ENCODE measurements at places on chromosomes 3 and 15.

DNA sequence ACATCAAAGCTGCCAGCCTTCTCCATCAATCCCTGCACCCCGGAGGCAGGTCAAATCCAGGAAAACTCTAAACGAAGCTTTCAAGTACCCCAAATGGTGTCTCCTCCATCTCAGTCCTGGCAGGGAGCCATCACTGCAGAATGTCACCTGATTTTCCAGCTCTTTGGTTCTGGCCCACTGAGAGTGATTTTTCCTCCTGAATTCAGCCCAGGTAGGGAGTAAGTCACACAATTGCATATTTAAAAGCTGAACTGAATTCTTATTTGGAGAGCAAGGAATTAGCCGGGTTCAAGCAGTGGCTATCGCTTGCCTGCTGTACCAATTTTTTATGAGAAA, 5.3 kb downstream of the RFTN1 start:
- DNase-seq = no peak

- DNase-seq = no peak
Measured at GRCh38 chr15:59255680-59256336, 49.2 kb downstream of the LDHAL6B start.

DNA sequence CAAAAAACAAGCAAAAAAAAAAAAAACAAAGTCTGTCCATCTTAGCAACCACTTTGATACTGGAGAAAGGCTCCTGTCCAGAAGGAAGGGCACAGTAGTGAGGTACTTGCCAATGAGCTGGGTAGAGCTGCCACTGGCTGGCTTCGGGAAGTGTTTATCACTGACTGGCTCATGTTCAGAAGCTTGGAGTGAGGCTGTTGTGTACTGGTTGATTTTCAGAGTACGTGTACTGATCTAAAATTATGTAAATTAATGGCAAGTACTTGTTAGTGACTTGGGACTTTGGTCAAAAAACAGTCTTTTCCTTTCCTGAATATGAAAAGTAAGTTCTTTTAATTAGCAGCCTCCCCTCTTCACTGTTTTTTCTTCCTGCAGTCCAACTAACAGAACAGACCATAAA, 979 bp upstream of the ZNF621 start:
- no peak for DNase-seq

- DNase-seq = no peak
Measured at GRCh38 chr15:88975891-88976290, 62.7 kb upstream of the MFGE8 start.

DNA sequence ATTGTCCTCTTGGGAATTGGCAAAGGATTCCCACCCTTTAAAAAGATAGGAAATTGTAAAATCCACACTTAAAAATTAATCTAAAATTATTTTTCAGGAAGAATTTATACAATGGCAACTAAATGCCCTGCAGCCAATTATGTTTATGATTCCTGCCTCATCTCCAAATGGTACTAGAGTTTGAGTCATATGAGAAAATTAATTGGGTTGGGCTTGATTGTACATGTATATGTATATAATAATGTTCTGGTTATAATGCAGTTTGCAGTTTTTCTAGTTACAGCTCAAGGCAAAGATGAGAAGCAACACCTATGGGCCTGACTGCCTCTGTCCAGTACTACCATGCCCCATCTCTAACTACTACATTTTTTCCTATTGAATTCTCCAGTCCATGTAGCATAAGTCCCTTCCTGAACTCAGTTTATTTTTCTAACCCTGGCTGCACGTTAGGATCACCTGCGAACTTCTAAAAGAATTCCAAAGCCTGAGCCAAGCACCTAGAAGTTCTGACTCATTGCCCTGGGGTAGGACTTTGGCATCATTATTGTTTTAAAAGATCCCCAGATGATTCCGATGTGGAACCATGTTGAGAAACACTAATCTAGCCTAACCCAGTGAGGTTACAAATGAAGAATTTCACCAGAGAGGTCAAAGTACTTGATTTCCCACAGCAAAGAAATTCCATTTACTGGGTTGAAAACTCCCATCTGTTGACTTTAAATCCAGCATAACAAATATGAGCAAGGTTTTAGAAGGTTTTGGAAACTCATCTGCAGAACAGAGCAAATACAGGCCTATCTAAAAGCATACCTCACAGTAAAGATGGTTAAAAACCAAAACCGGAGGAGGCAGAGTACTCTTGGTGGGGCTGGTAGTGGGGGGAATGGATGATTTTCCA, 19.4 kb downstream of the TGFBR2 start:
- no peak for DNase-seq

- DNase-seq = no peak
Measured at GRCh38 chr3:187615630-187616029, 54.6 kb downstream of the SST start.

- no peak for DNase-seq
Measured at GRCh38 chr3:119018690-119019463, 15.8 kb downstream of the IGSF11 start.

DNA sequence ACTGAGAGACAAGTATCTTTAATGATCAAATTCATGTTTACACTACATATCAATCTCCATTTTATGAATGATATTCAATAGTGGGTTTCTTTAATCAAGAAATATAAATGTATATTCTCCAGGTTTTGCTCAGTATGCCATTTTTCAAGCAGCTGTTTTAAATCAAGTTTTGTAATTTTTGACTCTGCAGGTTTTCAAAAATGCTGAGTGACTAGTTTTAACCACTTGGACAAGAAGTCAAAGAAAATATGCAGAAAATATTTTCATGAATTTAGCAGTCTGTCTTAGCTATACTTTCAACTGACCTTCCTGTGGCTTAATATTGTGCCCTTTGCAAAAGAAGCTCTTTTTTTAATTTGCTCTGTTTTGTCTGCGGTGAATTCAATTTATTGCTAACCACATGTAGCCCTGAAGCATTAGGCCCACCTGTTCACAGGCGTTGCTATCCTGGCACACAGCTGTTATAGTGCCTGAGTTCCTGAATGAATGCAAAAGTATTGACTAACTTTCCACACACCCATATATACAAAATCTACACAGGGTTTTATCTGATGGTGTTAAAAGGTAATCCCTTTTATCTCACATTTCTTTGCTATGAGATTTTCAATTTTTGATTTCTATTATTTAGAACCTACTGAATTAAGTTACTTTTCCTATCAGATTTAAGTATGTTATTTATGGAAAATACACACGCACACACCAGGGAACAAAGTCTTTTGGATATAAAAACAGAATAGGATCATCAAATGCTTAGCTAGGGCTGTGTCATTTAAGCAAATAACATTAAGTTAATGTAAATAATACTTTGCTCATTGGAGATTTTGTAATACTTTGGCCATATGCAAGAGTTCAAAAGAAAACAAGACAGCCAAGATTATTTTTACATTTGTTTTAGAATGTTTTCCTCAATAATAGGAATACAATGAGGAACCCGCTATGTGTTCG, 1166.1 kb upstream of the GBE1 start:
- DNase-seq = no peak

GRCh38 chr3:169071003-169071402, 592.5 kb downstream of the MECOM start:
- no peak for DNase-seq

- DNase-seq = no peak
Measured at GRCh38 chr15:73751899-73752805, 999 bp downstream of the INSYN1 start.

GRCh38 chr3:188389711-188390342, 235.9 kb downstream of the LPP start:
- DNase-seq = no peak

GRCh38 chr3:79202471-79203143, 565.2 kb downstream of the ROBO1 start:
- DNase-seq = no peak

DNA sequence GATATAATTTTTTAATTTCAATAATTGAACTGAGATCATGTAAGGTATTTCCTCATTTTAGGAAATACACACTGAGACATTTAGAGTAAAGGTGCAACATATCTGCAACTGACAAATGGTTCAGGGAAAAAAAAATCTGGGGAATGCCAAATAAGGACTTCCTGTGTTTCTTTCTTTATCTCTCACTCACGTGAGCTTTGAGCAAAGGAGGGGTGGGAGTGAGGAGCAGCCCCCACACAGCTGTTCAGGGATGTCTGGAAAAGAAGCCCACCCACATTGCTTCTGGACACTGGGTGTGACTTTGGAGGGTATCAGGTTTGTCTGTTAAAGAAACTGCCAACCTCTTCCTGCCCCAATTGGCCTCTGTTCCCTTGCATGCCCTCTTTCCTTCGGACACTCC, 5.6 kb upstream of the TP63 start:
- no peak for DNase-seq

GRCh38 chr15:94083467-94084052, 147.8 kb upstream of the MCTP2 start:
- DNase-seq = no peak

DNA sequence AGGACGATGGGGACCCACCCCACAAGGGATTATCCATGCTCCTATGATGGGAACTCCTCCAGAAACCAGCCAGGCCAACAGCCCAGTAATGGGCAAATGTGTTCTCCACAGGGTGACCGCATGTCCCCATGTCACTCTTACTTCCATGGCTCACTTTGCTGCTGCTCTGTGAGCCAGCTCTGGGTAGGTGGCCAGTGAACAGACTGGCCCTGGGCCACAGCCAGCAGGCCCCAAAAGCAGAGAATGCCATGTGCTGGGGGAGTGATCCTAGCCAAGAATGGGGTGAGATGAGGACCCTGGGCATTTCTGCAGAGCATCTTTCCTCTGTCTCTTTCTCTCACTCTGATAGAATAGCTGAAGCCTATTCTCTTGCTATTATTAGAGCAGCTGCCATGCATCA, 391.4 kb downstream of the LRTM1 start:
- no peak for DNase-seq

DNA sequence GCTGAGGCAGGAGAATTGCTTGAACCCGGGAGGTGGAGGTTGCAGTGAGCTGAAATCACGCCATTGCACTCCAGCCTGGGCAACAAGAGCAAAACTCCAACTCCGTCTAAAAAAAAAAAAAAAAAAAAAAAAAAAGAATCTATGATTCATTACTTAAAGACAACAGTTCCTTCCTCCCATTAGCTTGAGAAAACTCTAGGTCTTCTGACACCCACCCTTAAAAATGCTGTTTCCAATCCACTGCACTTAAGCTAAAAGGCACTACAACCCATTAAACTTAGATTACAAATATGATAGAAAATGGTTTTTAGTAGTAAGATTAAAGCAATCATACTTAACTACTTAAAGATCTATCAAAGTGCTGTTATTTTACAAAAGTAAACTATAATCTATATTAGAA, 40.0 kb upstream of the BHLHE40 start:
- no peak for DNase-seq

GRCh38 chr3:194285024-194285849, 65.9 kb downstream of the CPN2 start:
- no peak for DNase-seq

- DNase-seq = no peak
Measured at GRCh38 chr3:125163739-125164601, 48.6 kb downstream of the SLC12A8 start.

DNA sequence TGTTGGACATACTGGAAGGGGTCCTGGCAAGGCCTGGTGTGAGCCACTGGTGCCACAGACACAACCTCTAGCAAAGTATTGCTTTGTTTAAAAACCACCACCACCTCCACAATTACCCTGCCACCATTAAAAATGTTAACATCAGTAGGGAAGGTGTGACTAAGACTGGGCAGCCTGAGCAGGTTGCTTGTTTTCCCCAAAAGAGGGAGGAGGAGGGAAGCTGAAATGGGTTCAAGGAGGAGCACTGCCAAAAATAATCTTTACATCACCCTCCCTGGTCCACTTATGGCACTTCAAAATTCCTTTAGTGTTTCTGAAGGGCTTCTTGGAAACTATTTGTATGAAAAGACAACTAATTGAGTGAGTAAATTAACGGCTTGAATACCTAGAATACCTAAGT, 99.8 kb upstream of the FGF7 start:
- no peak for DNase-seq

- no peak for DNase-seq
Measured at GRCh38 chr3:132346841-132347736, 29.9 kb downstream of the ACP3 start.

- no peak for DNase-seq
Measured at GRCh38 chr15:55742498-55742926, 440 bp downstream of the PRTG start.

DNA sequence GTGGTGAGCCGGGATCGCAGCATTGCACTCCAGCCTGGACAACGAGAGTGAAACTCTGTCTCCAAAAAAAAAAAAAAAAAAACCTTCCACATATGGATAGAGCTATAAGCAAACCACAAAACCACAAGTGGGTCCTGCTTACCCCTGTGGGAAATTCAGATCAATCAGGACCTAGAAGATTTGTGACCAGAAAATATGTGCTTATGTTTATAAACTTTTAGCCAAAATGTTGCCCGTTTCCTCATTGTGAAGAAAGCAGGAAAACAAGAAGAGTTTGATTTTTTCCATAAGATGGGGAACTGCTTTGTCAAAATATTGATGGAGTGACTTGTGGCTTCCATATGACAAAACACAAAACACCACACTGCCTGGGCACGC, 3.4 kb upstream of the SLC25A38 start:
- DNase-seq = no peak

DNA sequence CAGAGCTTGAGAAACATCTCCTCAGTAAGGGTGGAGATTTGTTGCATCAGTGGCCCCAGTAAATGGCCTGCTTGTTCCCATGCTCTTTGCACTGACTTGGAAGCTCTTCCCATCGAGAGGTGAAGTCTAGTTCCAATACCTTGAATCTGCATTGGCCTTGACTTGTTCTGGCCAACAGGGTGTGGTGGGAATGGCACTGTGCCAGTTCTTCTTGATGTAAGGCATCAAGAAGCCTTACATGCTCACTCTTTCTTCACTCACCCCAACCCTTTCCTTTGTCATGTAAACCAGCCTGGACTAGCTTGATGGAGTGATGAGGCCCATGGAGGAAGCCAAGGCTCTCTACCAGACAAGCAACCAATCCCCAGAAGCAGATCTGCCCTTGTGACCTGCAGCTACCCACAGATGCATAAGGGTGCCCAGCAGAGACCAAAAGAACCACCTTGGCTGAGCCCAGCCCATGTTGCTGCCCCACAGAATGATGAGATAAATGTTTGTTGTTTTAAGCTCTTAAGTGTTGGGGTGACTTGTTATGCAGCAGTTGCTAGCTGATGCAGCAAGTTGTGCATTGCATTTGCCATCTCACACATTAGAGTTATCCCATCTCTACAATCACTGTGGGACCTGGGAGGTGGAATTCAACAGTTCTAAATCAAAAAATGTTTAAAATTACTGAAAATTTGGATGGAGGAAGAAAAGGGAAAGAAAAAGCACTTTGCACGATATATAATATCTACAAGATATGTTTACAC, 11.1 kb upstream of the MGLL start:
- no peak for DNase-seq

GRCh38 chr3:87288446-87288845, 12.1 kb upstream of the POU1F1 start:
- no peak for DNase-seq

DNA sequence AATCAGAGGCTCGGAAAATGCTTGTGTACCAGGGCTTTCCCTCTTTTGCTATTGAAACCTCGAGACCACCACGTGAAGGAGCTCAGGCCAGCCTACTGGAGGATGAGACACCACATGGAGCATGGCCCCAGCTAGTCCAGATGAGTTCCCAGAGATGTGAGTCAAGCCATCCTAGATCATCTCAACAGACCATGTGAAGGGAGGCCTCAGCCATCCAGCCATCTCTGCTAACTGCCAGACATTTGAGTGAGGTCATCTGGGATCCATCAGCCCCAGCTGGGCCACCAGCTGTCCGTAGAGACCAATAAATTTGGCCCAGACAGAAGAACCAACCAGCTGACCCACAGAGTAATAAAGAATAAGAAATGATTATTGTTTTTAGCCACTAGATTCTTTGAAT, 62.8 kb upstream of the PROK2 start:
- no peak for DNase-seq

- DNase-seq = no peak
Measured at GRCh38 chr15:71304681-71305080, 189.4 kb downstream of the THSD4 start.

Data from cerebellar nuclear complex (tissue), 1 donor.